ENCODE measurements at places on chromosomes 6 and 20.

GRCh38 chr20:51531141-51531710 lies 11.3 kb downstream of the NFATC2 start:
- DNase-seq, result no peak

DNA sequence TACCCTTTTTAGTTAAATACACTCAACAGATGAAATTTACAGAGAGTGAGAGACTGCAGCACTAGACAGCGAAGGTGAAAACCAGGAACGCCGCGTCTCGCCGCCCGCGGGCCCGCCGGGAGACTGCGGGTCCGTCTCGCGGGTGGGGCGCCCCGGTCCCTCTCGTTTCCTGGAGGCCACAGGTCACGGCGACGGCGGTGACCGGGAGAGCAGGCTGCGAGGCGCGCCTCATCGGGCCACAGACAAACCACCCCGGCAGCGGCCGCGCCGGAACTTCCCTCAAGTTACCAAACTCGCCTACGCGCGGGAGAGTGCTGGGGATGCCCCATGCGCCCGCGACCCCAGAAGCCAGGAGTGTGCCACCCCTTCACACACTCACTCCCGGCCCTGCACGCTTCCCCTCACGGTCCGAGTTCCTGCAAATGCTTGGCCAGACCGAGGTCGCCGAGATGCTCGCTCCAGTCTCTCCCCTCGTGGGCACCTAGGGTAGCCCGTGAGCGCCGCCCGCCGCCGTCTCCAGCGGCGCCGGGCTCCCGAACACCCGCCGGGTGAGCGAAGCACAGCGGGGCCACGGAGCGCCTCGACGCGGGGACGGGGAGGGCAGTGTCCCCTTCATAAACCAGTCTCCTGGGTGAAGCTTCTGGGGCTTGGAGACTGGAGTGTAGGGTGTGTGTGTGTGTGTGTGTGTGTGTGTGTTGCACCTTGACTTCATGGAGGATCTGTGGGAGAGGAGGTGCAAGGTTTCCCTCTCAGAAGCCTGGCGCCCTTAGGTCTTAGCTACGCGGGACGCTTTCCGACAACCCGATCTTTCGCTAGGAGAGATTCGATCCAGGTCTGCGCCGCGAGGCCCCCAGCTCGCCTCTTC lies 1.4 kb downstream of the BACH2 start:
- peak; percentile 28 for DNase-seq

DNA sequence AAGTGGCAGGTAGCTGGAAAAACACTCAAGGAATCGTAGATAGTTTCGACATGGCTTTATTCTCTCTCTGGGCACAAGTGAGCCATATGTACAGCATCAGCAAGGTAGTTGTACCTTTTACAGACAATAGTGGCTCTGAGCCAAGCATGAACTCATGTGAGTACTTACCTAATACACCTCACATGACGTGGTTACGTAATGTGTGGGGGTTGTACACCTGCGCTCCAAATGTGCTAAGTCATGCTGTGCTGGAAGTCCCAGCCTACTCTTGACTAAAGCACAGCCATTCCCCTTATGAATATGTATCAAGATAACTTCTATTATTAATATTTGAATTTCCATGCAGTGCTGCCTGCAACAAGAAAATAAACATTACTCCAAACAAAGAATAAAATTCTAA lies 78.8 kb upstream of the HMGN3 start:
- DNase-seq, result no peak

GRCh38 chr6:28693033-28693750 lies 167.5 kb downstream of the GPX5 start:
- no peak for DNase-seq

DNA sequence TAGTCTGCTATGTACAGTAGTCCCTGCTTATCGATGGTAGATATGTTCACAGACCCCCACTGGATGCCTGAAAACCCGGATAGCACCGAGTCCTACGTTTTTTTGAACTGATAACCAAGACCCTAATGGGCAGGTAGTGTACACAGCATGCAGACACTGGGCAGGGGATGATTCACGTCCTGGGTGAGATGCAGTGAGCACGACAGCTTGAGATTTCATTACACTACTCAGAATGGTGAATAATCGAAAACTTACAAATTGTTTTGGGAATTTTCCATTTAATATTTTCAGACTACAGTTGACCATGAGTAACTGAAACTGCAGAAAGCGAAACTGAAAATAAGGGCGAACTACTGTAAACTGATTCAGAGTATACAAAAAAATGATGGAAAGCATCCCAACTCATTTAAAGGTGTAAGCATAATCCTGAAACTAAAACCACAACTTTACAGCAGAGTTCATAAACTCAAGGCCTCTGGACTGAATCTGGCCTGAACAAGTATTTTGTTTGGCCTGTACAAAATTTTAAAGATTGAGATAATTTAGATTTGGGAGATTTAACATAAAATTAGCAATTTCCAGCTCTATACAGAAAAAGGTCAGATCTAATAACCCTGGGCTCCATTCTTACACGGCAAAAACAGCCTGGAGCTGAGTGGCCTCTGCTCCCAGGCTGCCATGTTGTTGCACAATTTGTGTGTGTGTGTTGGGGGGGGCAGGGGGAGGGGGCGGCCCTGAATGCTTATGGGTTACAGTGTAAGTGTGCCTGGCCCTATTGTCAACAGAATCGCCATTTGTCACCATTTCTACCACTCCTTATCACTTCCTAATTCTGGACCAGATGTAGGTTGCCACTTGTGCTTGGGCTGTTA lies 34.9 kb downstream of the RNF24 start:
- no peak for DNase-seq

GRCh38 chr6:168118935-168119334 lies 39.9 kb upstream of the FRMD1 start:
- DNase-seq, result no peak

DNA sequence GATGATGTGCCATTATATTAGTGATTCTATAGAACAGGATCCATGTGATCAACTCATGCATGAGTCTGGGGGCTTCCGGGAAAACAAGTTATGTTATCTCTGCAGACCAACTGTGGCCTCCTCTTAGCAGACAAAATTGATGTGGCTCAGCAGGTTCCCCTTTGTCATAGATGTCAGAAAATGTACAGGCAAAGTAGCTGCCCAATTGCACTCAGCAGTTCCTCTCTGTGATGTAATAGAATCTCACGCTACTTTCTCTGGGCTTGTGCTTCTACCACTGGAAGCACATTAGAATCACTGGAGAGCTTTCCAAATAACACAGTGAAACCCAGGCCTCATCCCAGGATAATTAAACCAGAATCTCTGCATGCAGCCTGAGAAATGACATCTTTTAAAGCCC lies 253.1 kb downstream of the SLC24A3 start:
- no peak for DNase-seq

Measured in colonic mucosa (tissue), 4 donors.